ENCODE measurements at places on chromosomes 6 and 20. TPM values are rescaled to one million over a fixed set of nuclear protein-coding genes. Genes with fewer than 3 reads are reported as not detected.

DNA sequence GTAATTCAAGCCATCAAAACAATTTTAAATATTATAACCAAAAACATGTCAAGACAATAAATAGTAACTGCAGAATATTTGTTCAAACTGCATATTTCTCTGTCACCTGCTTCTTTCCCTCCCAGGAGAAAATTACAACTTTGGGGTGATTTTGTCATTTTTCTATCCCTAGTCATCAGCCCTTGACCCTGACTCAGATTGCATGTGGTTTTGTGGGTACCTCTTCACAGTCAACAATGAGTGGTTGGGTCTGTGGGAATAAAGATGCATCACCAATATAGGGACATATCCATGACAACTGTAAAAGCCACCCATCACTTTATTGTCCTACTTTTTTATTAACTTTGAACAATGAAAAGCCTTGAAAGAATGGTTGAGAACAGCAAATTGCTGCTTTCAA is 7.3 kb downstream of the COL10A1 start:
- no peak for DNase-seq

DNA sequence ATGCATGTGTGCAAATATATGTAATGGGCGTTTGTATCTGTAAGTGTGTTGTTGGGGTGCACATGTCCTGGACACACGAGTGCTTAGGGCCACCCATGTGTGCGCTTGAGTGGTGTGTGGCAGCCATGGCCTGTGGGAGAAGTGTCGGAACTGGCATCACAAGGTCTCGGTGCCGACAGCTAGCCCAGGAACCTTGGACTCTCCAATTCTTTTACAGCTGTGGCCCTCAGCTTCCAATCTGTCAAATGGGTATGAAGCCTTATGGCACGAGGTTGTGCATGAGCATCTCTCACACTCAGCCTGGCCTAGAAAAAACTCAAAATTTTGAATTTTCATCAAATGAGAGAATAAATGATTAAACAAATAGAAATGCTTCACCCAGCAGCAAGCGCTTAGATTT is 42.0 kb downstream of the SPDEF start:
- no peak for DNase-seq

DNA sequence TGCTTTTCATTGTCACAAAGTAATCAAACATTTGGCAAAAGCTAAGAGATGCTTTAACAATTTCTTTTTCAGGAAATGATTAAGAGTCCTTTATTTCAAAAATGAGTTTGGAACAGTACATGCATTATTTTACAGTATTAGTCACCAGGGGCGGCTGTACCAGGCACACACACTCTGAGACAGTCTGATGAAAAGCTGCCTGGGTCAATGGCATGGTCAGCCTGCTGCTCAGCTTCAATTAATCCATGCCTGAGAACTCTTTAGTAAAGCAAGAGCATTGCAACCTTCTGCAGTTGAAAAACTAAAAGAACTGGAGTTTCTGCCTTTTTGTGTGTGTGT is 105.5 kb downstream of the TULP4 start:
- no peak for DNase-seq

DNA sequence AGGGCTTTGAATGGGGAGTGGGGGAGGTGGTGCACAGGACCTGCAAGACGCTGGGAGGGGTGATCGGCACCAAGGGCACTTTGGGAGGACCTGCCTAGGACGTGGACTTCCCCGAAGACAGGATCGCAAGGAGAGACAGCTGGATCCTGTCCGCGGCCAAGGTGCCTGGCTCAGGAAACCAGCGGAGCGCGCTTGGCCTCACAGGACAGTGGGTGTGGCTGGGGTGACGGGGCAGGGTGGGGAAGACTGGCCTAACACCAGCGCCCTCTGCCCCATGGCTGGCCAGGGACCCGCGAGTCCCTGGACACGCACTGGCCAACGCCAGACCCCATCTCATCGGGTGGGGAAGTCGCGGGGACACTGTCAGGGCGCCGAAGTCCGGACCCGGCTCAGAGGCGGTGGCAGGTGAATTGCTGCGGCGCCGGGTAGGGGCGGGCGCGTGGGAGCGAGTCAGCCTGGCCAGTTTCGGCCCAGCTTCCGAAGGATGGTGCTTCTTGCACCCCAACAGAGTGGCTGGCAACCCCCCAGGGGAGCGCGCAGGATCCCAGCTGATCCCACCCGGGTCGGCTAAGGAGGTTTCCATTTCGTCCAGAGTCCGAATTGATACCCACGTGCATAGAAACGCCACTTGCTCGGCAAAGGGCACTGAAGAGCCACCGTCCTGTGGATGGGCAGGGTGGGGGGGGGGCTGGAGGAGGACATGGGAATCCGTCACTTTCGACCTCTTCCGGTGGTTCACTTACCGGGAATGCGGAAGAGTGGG is 785 bp upstream of the THBD start:
- peak; percentile 87 for DNase-seq

GRCh38 chr6:128149796-128150195 is 248.9 kb upstream of the THEMIS start:
- no peak for DNase-seq

DNA sequence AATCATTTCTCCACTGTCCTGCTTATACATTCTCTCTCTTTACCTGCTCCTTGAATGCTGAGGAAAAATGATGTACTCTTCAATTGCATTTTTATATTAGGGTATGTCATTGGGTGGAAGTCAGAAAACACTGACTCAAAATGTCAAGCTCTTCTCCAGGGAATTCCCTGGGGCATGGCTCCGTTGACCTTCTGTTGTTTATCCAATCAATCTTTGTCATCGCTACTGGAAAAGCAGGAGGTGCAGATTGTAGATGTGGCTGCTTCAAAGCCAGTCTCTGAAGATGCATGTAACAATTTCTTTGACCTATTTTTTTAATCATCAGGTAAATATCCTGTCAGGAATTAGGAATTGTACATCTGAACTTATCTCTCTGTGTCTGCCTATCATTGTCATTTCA is 63.9 kb upstream of the TENT5A start:
- no peak for DNase-seq

- no peak for DNase-seq
Measured at GRCh38 chr20:42472198-42472597, 717.5 kb downstream of the PTPRT start.

DNA sequence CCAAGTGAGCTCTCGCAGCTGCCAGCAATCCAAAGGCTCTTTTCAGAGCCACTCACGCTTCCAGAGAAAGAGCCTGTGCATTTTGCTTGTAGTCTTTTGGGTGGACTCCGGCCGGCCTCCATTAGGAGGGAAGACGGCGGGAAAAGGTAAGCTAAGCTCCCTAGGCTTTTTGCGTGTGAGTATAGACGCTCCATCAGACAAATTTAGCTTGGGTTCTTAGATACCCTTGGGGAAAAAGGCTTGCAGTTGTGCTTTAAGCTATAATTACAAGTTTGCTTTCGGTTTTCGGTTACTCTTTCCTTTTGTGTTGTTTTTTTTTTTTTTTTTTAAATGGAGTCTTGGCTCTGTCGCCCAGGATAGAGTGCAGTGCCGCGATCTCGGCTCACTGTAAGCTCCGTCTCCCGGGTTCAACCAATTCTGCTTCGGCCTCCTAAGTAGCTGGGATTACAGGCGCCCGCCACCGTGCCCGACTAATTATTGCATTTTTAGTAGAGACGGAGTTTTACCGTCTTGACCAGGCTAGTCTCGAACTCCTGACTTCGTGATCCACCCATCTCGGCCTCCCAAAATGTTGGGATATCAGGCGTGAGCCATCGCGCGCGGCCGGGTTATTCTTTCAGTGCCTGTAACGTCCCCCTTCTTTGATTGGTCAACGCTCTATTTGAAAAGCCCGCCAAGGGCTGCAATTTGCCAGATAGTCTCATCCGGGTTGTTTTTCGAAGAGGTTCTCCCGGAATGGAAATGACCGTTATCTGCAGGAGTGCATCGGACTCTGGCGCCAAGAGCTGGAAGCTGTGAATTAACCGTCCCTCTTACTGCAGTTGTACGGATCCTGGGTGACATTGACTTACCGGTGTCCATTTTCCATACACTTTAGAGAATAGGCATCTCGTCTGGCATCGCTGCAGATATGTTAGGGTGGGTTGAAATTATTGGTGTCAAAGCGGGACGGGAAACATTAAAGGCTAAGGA is 18.1 kb downstream of the OR2B2 start:
- DNase-seq = peak; percentile 83

GRCh38 chr6:11366183-11366933 is 133.9 kb upstream of the NEDD9 start:
- no peak for DNase-seq

- no peak for DNase-seq
Measured at GRCh38 chr6:118100717-118101116, 193.7 kb downstream of the SLC35F1 start.

GRCh38 chr6:38320358-38320757 is 319.4 kb downstream of the BTBD9 start:
- no peak for DNase-seq

- peak; percentile 90 for DNase-seq
Measured at GRCh38 chr20:38165089-38165965, at the start of gene TGM2. Gene TGM2 (minus strand): TSS chr20:38165270. CDS start chr20:38165198, 72 bp downstream.

- no peak for DNase-seq
Measured at GRCh38 chr6:95785785-95786184, 208.4 kb downstream of the MANEA start.

- DNase-seq = peak; percentile 51
Measured at GRCh38 chr6:35474131-35474941, 6.1 kb downstream of the RPL10A start.

GRCh38 chr6:107123501-107123900 is 8.2 kb upstream of the BEND3 start:
- DNase-seq = no peak

- DNase-seq = no peak
Measured at GRCh38 chr6:319177-320131, 27.2 kb downstream of the DUSP22 start.

DNA sequence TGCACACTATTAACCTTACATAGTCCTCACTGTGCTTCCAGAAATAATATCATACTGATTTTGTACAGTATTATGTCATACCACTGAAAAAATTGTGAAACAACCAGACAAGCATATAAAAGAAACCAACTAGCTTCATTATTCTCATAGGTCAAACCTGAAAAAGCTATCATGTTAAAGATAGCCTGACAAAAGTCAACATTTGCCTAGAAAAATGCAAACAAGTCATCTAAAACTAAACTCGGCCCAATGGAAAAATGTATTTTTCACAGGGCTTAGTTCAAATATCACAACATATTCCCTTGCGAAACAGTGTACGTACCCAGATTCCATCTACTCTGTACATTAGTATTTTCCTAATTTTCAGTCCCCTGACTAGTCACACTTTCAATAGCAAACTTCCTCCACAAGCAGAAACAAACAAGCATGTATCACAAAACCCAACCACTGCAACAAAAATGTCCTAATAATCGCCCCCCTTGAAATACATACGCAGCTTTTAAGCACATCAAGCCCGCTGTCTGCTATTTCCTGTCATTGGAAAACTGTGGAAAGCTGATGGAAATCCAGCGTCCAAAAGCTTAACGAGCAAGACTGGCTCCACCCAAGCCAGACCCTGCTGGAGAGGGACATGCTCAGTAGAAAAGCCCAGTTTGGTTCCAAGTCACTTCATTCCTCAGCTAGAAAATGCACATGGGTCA is 93.1 kb downstream of the EPB41L2 start:
- DNase-seq = no peak

- DNase-seq = no peak
Measured at GRCh38 chr20:59788811-59789397, 144.5 kb downstream of the SYCP2 start.

DNA sequence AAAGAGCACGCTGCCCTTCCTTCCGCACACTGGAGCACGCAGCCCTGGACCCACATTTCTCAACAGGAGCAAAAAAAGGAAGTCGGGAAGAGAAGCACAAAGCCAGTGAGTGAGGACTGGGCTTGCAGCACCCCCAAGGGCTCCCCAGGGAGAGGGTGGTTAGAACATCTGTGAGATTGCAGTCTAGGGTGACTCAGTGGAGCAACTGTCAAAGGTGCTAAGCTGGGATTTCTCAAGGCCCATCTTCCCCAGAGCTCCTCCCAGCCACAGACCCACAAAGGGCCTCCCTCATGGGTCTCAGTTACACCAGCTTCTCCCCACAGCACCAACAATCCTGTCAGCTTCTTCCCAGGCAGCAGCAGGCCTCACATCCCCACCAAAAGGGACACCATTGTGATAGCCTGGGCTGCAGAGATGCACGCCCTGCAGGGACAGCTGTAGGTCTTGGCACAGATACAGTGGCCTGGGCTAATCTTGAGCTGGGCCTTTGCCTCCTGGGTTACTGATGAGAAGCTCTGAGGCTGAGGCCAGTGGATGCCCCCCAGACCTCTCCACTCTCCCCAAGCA is 39.6 kb upstream of the CD93 start:
- DNase-seq = peak; percentile 80

DNA sequence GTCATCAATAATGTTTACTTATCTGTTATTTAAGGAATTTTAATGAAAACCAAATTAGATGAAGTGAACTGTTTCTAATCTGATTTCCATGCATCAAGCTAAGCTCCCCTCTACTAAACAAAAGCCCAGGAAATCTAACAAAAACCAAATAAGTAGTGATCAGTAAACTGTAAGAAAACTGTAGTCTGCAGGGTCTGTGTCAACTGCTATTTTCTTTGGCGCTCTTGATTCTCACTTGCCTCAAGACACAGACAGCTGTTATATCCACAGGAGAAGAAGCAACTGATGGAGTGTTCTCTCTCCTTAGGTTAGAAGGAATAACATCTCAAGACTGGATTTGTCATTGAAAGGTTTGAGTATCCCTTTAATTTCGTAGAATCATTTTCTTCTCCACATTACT is 293.5 kb downstream of the PHF3 start:
- DNase-seq = no peak

GRCh38 chr6:135935941-135936601 is 84.6 kb downstream of the PDE7B start:
- DNase-seq = no peak

DNA sequence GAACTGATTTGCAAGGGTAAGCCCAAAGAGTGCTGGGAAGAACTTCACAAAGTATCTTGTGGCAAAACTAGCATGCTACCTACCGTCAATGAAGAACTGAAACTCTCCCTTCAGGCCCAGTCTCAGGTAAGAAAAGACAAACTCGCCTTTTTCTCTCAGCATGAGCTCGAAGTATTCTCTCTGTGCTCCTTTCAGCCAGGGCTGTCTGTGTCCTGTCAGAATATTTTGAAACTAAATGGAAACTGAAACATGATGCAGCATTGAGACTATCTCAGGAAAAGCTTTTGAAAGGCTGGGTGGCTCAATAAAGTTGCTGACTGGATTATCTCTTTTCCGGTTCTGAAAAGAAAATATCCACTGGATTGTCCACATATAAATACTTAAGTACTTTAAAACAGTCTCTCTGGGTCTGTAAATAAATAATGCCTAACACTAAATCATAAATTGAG is 696 bp downstream of the CALHM5 start:
- DNase-seq = no peak

The SAMD10 gene
- 0.54 TPM for total RNA-seq

The GGTLC1 gene
- not detected for total RNA-seq

The ARMC2 gene
- 3.7 TPM for total RNA-seq

The DYNLT2 gene
- 0.73 TPM for total RNA-seq

The RAB32 gene
- 3.8 TPM for total RNA-seq

The SIGLEC1 gene
- 2.3 TPM for total RNA-seq

The GPR6 gene
- total RNA-seq = not detected

The CD40 gene
- total RNA-seq = 7.4 TPM

The GPX5 gene
- not detected for total RNA-seq

The CLDN20 gene
- not detected for total RNA-seq

The MAP3K5 gene
- total RNA-seq = 2.2 TPM

The SLC22A16 gene
- not detected for total RNA-seq

Data from psoas muscle (tissue), 8 donors.